ENCODE measurements at places on chromosomes 2 and 18.

DNA sequence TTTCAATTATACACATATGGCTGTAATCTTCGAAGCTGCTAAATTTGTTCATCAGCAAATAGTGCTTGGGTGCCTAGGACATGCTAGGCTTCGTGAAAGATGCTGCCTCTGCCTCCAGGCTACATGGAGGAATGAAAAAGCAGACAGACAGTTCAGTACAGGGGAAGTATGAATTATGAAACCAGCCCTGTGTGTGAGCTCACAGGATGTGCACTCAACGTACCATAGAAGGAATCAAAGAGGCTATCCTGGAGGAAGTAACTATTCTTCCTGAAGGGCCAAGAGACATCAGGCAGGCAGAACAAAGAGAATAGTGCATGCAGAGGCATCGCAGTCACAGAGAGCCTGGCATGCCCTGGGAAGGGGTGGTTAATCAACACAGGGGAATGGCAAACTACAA lies 61.4 kb downstream of the DYM start:
- no peak overlapping the region for H3K4me3 ChIP-seq
- H3K36me3 ChIP-seq = no peaks in the 10 kb centered on the region
- H3K27me3 ChIP-seq = no peaks in the 10 kb centered on the region
- no peak for DNase-seq
- no peaks in the 10 kb centered on the region for H3K4me1 ChIP-seq
- H3K27ac ChIP-seq = no peak overlapping the region

DNA sequence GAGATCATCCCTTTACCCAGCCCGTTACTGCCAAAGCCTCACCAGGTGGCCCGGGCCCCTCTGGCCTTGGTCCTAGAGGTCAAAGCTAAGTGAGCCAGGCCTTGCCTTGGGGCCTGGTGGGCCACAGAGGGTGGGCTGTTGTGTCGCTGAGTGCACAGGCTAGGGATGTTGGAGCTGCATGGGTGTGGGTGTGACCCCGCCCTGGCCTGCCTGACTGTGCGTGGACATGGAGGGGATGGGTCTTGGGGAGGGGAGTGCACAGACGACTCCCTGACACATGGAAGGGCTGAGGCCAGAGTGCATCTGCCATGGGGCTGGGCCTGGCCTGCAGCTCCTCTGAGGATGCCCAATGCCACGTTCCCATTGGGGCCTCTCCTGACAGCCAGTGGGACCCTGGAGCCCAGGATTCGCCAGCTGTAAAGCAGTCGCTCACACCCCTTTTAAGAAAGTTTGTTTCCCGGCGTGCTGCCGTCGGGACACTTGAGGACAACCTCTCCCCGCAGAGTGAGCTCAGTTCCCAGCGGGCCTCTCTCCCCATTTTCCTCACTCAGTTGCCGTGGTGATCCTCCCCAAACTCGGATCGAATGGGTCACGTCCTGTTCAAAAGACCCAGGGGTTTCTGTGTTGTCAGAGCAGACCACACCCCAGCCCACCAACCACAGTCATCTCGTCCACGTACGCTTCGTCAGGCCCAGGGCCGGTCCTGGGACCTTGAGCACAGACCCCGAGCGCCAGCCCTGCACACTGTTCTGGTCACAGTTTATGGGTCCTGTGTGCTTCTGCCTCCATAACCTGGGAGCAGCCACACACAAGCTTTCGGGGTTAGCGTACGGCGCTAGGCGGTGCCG lies 93.5 kb downstream of the NFATC1 start:
- no peak overlapping the region for H3K4me3 ChIP-seq
- no peak overlapping the region for H3K27ac ChIP-seq
- no peak for DNase-seq
- H3K4me1 ChIP-seq = no peaks in the 10 kb centered on the region
- no peaks in the 10 kb centered on the region for H3K36me3 ChIP-seq
- H3K27me3 ChIP-seq = no peaks in the 10 kb centered on the region

DNA sequence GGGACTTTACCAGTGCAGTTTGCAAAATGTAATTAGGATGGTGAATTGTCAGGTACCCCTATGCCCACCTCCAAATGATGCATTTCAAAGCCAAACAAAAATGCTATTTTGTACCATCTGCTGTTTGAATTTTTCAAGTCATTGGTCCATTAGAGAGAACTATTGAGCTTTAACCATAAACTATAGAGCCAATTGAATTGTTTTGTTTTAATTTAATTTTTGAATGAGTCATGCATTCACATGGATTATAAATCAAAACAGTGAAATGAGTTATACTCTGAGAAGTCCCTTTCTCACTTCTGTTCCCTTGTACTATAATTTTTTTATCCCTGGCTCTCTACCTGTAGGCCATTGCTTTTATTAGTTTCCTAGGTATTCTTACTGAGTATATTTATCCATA lies 140.6 kb upstream of the LYPD6 start:
- no peaks in the 10 kb centered on the region for H3K36me3 ChIP-seq
- H3K27me3 ChIP-seq = no peaks in the 10 kb centered on the region
- H3K4me1 ChIP-seq = no peaks in the 10 kb centered on the region

- H3K27me3 ChIP-seq = no peaks in the 10 kb centered on the region
- no peaks in the 10 kb centered on the region for H3K36me3 ChIP-seq
- H3K27ac ChIP-seq = no peak overlapping the region
- no peak overlapping the region for H3K4me3 ChIP-seq
- no peak for DNase-seq
Observed at GRCh38 chr18:50911006-50911405, 32.1 kb downstream of the ME2 start.

DNA sequence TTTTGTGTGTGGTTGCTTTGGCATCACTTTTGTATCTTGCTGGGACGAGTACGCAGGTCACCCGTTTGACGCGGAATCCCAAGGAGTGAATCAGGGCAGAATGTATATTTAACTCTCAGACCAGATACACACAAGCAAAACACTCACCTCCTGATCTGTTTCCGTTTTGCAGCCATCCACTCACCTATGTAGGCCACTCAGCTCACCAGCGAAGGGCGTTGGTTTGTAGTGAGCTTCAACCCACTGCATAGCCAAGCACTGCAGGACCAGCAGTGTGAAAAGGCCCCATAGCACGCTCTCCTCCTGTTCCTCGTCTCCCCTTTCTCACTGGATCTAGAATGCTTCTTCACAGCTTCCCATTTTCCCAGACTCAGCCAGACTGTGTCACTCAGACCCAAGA lies 58.3 kb downstream of the ZNF532 start:
- no peak for DNase-seq
- H3K4me1 ChIP-seq = no peaks in the 10 kb centered on the region
- no peaks in the 10 kb centered on the region for H3K36me3 ChIP-seq
- no peak overlapping the region for H3K27ac ChIP-seq
- no peaks in the 10 kb centered on the region for H3K27me3 ChIP-seq

DNA sequence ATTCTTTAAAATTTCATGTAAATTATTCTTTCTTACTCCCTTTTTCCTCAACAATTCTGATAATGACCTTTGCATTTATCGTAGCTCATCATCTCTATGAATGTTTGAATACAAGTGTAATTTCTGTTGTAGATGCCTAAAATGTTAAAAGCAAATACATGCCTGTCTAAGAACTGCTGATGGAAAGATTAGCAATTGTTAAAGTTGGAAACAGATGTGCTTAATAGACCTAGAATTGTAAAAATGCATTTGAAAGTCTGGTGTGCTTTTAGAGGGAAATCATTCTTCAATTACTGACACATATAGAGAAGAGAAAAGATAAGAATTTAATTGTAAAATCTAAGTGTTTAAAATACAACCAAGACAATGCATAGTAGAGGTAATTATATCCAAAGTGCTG lies 50.4 kb downstream of the CCDC102B start:
- no peak overlapping the region for H3K27ac ChIP-seq
- no peak overlapping the region for H3K4me3 ChIP-seq
- H3K27me3 ChIP-seq = no peaks in the 10 kb centered on the region
- no peak for DNase-seq
- no peaks in the 10 kb centered on the region for H3K4me1 ChIP-seq

DNA sequence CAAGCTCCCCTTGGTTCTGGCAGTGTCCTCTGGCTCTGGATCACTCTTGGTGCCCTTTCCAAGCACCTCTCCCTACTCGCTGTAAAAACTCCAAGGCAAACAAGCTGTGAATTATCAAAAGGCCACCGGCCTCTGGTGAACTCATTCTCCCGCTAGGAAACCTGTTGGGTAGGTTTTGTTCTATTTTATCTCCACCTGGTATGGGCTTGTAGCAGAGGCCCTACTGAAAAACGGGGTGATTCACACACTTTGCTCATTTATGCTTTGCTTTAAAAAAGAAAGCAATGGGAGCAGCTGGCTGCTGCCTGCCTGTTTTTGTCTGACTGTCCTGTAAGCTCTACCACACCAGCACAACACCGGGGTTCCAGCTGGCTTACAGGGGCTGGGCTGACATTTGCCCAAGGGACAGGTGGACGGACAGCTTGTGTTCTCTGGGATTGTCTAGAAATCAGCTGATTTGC lies 56.8 kb downstream of the SH3BP4 start:
- DNase-seq = peak; percentile 83
- peaks cover 68% of the 10 kb centered on the region for H3K4me1 ChIP-seq
- peak overlapping the region; percentile 96 for H3K27ac ChIP-seq
- H3K36me3 ChIP-seq = no peaks in the 10 kb centered on the region
- no peaks in the 10 kb centered on the region for H3K27me3 ChIP-seq

DNA sequence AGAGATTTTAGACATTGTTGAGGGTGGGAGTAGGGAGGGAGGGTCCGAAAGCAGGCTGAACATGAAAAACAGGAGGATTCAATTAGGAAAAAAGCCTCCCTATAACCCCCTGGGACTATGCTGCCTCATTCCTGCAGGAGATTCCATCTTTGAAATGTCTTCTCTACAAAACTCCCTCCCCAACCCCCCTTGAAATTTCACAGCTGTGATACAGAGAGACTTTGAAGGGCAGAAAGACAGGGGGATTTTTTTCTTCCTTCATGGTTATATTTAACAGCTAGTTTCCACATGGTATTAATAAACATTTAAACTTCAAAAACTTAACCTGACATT lies 57.6 kb downstream of the TRIB2 start:
- H3K27me3 ChIP-seq = no peaks in the 10 kb centered on the region
- no peak overlapping the region for H3K27ac ChIP-seq
- H3K4me3 ChIP-seq = no peak overlapping the region
- H3K36me3 ChIP-seq = no peaks in the 10 kb centered on the region
- no peak for DNase-seq
- H3K4me1 ChIP-seq = no peaks in the 10 kb centered on the region

DNA sequence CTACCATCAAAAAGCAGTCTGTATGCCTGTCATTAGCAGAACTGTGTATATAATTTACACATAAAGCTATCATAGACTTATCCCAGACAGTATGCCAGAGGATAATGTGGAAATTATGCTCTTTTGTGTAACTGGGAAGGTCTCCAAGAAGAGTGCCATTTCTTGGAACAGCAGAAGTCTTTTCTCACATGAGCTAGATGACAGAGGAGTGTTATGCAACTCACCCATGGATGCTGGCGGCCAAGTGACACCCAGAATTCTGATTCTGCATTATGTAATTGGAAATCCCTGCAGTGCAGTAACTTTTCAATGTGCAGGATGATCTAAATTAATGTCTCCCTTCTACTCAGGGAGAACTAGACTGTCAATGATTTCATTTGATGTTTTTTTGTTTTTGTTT lies 160.0 kb downstream of the UBE2E3 start:
- no peaks in the 10 kb centered on the region for H3K4me1 ChIP-seq
- no peaks in the 10 kb centered on the region for H3K27me3 ChIP-seq
- H3K36me3 ChIP-seq = no peaks in the 10 kb centered on the region
- H3K27ac ChIP-seq = no peak overlapping the region
- no peak for DNase-seq

- no peaks in the 10 kb centered on the region for H3K27me3 ChIP-seq
- H3K4me1 ChIP-seq = peaks cover 7% of the 10 kb centered on the region
- no peaks in the 10 kb centered on the region for H3K36me3 ChIP-seq
- DNase-seq = no peak
Observed at GRCh38 chr2:204794624-204795023, 249.3 kb downstream of the PARD3B start.

Measured in Caco-2 (cell line).